Stimulated activated CD8-positive, alpha-beta memory T cell treated with anti-CD3 and anti-CD28 coated beads, Interleukin-15, amount 100 ng/mL, for 4 hours (primary cell): ENCODE measurements at places on chromosomes 4 and X.

DNA sequence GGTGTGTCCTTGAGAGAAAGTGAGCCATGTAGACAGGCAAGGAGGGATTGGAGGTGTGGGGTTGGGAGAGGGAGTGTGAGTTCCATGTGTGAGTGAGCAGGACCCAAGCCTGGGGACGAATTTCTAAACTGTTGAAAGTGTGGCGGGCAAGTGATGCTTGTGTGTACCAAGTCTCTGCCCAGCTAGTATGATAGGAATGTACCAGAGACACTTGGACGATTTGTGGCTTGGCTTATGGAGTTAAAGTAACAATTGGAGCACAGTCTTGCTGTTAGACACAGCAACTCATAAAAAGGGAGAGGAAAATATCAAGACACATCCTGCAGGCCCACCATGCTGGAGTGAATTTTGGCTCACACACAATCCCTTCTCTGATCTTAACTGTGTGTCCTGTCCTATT is 8.5 kb downstream of the PTTG2 start:
- no peak for DNase-seq

DNA sequence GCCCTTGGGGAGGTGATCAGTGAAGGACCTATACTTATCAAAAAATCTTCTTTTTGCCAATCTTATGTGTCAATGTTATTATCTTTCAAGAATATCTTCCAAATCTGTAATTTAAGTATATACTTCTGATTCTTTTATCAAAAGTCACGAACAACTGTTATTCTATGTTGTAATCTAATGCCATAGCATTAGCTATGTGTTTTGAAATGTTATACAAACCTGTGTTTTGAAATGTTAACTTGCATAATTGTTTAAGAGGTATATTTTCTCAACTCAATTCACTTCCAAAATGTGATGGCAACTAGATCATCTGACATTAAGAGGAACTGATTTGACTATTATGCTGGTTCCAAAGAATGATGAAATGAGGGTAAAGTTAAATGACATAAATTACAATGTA is 113.5 kb downstream of the NDST4 start:
- no peak for DNase-seq

GRCh38 chr4:1544861-1545281 is 138.6 kb upstream of the NKX1-1 start:
- DNase-seq, result no peak

DNA sequence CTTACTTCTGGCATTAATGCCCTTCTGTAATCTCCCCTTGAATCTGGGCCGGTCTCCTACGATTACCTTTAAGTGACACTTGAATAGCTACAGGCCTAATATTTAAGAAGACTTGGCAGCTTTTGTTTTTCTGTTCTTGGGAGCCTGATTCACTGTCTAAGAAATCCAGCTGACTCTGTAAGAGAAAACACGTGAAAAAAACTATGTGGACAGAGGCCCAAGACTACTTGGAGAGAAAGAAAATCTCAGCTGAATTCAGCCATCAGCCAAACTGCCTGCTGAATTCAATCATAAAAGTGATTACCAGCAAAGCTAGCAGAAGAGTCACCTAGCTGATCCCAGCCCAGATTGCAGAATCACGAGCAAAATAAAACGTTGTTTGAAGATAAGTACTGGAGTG is 521.2 kb downstream of the MID1IP1 start:
- no peak for DNase-seq

DNA sequence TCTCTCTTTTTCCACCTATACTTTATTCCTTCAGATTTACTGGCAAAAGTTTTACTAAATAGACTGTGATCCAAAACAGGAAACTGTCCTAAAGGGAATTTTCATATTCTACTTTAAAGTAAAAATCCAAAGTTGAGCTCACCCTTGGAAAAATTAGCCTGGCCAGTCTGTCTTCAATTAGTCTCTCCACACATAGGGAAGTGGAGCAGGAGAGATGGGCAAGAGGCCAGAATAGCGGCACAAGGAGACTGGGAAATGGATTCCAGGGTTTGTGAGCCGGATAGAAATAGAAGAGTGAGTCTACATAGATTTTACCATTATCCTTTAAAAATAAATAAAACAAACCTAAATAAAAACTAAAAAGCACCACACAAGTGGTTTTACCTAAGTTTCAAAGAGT is 16.2 kb upstream of the FRMD7 start:
- DNase-seq, result no peak

- no peak for DNase-seq
Measured at GRCh38 chrX:24648495-24648894, 1.3 kb upstream of the PCYT1B start.

- no peak for DNase-seq
Measured at GRCh38 chr4:187499956-187500355, 495.6 kb upstream of the ZFP42 start.

GRCh38 chr4:150136481-150136880 is 58.2 kb downstream of the DCLK2 start:
- DNase-seq, result no peak

GRCh38 chr4:5824227-5824626 is 68.7 kb downstream of the CRMP1 start:
- DNase-seq, result no peak

- no peak for DNase-seq
Measured at GRCh38 chrX:39161611-39162255, 360.5 kb downstream of the MID1IP1 start.

- no peak for DNase-seq
Measured at GRCh38 chrX:85622635-85623034, 243.2 kb upstream of the POF1B start.

- no peak for DNase-seq
Measured at GRCh38 chr4:188714907-188715306, 575.7 kb downstream of the TRIML1 start.

DNA sequence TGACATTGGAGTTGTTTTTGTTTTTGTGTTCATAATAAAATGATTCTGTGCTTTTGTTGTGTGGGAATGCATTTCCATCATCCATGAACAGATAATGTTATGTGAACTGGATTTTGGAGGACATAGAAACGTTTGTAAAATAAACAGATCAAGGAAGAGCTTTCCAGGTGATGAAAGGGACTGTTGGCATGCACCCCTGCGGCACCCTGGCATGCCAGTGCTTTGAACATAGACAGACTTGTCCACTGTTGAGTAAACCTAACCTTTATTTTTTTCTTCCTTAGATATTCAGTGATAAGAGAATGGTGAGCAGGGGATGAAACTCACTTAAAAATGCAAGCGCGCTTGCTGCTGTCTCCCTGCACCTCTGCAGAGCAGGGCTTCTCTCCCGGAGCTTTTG is 59.8 kb downstream of the TRAPPC11 start:
- DNase-seq, result no peak

DNA sequence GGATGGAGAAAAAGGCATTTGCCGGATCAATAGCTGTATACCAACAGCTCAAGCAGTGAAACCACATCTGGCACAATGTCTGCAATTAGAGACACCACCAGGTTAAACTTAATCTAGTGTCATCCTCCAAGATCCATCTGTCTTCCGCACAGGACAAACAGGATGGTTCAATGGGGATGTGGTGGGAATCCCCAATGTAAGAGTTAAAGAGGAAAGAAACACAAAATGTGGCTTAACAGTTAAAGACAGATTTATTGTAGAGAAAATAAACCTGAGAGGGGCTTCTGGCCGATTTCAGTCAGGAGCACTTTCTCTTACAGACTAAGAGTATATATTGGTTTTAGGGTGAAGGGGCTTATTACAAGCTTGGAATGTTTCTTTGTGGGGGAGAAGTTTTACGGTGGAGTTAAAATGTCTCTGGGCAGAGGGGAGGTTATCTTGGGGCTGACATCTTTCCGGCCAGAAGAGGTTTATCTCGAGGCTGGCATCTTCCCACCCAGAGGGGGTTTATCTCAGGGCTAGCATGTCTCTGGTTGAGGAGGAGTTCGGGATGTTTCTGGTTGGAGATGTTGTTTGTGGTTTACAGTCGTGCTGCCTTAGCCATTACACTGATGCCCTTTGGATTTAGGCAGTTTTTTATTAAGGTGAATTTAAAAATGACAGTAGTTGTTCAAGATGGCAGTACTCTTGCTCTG is 61.7 kb downstream of the KANTR start:
- DNase-seq, result no peak

- DNase-seq, result no peak
Measured at GRCh38 chr4:94634271-94634670, 123.5 kb upstream of the BMPR1B start.

DNA sequence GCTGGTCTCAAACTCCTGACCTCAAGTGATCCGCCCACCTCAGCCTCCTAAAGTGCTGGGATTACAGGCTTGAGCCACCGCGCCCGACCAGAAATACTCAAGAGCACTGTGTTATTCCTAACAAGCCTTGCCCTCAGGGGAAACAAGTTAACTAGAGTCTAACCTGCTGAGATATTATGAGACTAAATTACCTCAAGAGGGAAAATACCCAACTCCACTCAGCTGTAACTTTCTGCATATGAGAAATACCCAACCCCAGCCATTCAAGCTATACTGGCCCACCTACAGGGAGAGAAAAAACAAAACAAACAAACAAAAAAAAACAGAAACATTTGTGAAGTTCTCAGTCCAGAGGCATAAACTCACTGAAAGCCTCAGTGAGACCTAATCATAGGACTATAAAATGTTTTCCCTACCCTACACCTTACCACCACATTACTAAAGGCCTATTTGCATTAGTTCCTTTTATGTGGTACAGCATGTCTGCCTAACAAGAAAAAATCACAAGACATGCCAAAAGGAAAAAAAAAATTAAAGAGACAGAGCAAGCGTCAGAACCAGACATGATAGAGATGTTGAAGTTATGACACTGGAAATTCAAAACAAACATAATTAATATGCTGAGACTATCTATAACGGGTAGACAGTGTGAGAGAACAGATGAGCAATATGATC is 876.0 kb downstream of the FSTL5 start:
- no peak for DNase-seq

DNA sequence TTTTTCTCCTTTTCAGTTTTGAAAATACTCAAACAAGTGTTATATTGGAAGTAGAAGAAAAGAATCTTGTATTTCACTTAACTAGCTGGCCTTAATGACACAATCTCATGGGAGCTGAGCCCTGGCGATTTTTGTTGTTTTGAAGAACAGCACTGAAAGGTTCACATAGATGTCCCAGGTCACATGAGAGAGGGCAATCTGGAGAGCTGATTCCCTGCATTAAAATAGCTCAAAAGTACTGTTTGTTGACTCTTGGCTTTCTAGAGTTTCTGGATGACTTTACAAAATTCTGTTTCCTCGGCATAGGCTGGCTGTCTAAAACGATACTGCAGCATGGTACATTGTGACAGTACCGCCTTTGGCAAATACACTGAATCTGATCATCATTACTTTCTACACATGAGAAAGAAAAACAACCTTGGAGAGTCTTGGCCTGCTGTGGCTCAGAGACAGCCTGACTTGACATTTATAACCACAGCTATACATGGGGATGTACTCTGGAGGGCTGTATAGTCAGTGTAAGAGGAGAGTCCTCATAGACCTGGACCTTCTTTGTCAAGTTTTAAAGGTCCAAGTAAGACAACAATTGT is 119.8 kb upstream of the PDLIM3 start:
- no peak for DNase-seq

DNA sequence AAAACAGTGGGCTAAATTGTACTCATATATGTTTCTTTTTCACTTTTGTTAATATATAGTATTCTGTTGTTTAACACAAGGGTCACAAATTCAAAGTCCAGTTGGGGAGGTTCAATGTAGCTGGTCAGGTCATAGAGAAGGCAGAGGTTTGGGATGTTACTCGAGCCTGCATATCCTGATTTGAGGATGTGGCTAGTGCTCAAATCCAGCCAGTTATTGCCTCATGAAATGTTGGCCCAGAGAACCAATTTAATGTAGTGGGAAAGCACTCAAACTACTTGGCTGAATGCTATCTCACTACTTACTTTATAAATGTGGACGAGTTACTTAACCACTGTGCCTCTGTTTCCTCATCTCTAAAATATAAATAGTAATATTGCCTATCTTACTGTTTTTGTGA is 12.5 kb downstream of the USO1 start:
- no peak for DNase-seq

DNA sequence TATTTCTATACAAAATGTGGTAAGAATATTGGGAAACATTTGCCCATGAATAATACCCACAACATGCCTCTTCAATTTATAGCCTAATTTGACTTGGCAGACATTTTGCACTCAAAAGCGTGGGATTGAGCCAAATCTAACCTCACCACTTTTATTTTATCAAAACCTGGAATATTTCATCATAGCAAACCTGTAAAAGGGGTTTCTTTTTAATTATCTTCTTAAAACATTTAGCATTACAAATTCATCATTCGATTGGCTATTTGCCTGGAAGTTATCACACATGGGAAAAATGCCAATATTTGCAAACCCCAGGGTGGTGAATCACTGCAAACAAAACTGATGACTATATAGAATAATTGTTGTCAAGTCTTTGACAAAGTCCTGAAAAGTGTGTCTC is 56.2 kb downstream of the VCX3B start:
- no peak for DNase-seq

GRCh38 chrX:131741103-131741581 is 197.3 kb downstream of the OR13H1 start:
- DNase-seq, result peak; percentile 35

DNA sequence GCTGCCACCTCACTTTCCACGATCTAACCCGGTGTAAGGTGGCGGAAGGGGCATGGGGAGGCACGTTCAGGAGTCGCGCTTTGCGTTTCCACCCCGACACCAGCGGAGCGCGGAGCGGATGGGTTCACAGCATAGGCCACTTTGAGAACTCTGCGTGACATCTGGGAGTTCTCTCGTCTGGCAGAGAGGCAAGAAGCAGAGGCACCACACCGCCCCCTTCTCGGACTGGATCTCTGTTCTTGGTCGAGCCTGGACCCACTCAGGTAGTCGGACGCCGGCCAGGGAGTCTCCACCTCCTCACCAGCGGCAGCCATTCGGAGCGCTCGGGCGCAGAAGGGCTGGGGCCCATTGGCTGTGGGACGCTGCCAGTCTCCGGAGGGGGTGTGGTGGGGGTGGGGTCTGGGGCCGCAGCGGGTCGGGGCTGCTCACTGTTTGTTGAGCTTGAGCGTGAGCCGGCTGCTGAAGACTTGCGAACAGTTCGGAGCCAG is at the start of gene DACH2:
Gene DACH2 (plus strand): TSS at position 428 of the 488 bp plus-strand sequence.
- no peak for DNase-seq

GRCh38 chr4:105234582-105234981 is 87.9 kb downstream of the TET2 start:
- no peak for DNase-seq

- no peak for DNase-seq
Measured at GRCh38 chrX:143754183-143754582, 33.6 kb upstream of the SPANXN2 start.

DNA sequence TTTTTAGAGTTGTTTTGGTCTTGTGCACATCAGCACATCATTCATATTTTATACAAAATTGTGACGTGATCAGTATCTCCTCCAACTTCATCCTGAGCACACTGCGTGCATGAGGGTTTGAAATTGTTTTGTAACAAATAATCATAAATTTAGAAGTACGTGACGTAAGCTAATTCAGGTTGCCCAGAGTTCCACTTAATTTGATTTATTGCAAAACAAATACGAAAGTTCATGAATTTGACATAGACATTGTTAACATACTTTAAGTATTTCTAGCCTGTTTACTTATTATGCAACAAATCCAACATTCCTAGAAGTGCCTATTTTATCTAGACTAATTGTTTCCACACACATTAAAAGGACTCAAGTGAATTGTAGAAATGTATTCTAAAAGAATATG is 48.3 kb downstream of the MAP7D3 start:
- DNase-seq, result no peak

GRCh38 chr4:184814686-184815045 is 11.1 kb downstream of the ACSL1 start:
- DNase-seq, result no peak
